ENCODE measurements at places on chromosomes 13 and 19.

- no peak for DNase-seq
Measured at GRCh38 chr19:47495478-47496372, 11.7 kb upstream of the KPTN start.

- DNase-seq, result no peak
Measured at GRCh38 chr13:99374169-99374991, 67.2 kb upstream of the GPR183 start.

DNA sequence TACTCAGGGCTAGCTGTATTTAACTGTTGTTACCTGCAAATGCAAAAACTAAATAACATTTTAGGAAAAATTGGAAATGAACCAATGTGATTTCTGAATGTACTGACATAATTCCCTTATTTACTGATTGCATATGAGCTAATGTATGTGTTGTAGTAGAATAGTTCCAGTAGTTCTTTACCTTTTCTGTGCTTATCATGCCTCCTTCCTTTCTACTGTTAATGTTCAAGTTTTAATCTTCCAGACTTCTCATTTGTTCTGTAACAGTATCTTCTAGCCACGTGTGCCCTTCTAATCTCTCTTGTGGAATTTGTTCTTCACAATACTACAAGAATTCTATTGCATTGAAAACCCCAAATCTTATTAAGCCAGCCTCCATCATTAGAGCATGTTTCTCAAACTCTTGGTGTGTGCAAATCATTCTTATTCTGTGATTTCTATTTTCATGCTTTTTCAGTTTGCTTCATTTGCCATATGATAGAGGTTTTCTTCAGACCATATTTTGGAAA is 17.7 kb downstream of the LSM14A start:
- DNase-seq, result no peak

DNA sequence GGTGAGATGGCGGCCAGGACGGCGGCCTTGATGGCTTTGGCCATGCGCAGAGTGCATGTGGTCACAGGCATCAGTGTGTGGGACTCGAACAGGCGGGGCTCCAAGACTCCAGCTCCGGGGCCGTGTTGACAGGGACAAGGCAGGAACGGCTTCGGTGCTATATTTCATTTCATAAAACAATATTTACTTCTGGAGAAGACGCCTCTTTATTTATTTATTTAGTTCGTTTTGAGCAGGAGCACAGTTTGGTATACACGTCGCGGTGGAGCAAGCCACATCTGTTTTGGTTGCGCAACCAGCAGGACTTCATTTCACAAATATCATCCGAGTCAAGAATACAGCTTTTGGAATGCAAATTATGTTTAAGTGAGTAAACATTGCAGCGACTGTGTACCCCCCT is 166.7 kb upstream of the TSHZ3 start:
- DNase-seq, result no peak

GRCh38 chr19:1008268-1009040 is 8.2 kb downstream of the GRIN3B start:
- DNase-seq, result no peak

- DNase-seq, result no peak
Measured at GRCh38 chr13:48210178-48210577, 22.8 kb upstream of the ITM2B start.

- no peak for DNase-seq
Measured at GRCh38 chr13:33153421-33154404, 131.8 kb downstream of the STARD13 start.

DNA sequence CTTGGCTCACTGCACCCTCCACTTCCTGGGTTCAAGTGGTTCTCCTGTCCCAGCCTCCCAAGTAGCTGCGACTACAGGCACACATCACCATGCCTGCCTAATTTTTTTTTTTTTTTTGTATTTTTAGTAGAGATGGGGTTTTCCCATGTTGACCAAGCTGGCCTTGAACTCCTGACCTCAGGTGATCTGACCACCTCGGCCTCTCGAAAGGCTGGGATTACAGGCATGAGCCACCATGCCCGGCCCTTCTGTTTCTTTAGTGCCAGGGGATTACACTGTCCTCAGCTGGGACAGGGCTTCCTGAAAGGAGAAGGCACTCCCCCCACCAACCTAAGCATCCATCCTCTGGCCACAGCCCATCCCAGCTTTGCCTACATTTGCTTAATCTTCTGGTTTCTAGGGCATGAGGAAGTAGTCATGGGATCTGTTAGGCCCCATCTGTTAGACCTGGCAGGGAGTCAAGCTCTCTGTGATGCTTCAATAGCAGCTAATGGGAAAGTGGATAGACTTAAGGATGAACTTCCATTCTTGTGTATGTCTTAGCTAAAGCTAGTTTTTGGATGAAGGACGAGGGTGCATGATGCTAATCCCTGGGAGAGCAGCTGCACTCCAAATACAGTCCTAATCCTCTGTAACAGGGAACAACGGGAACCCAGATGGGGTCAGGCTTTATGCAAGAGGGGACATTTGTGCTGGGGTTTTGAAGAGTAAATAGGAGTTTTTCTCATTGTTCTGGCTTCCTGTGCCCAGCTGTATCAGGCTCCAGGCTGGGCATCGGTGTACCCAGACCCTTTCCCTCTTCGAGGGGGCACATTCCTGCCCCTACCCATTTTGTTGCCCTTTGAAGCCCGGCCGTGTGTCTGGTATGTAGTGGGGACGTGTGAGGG is 2.6 kb downstream of the VAV1 start:
- no peak for DNase-seq

- DNase-seq, result no peak
Measured at GRCh38 chr19:405121-405965, 3.6 kb downstream of the C2CD4C start.

- DNase-seq, result no peak
Measured at GRCh38 chr13:51222686-51223559, 725 bp downstream of the FAM124A start.

DNA sequence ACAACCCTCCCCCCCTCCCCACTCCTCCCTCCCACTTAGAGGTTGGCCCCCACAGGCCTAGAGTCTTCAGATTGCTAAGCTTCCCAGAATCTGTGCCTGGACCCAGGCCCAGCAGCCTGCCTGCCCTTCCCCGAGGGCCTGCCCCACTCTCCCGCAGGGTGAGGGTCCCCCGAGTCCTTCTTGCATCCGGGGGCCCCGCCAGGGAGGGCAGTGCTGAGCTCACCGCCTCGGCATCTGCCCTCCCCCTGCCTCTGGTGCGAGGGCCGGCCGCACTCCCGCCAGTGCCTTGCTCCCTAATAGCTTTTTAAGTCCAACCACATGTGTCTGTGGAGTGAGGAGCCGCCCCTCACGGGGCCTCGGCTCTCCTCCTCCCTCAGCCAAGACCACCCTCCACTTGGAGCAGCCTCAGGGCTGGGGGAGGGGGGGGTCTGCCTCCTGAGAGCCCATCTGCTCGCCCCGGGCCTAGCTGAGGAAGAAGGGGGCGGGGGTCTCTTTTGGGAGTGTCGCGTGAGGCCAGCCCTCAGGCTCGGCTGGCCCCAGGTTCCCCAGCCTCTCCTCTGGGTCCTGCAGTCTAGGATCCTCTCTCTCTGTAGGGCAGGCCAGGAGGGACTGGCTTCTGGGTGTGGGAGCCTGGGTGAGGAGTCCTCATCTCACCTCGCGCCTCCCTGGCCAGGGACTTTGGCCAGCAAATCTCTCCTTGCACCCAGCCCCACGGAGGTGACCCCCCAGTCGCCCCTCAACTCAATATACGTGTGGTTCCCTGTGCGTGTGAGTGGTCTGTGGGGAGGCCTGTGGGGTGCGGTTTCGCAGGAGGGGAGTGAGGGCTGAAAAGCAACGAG is 47.2 kb downstream of the LYL1 start:
- no peak for DNase-seq

DNA sequence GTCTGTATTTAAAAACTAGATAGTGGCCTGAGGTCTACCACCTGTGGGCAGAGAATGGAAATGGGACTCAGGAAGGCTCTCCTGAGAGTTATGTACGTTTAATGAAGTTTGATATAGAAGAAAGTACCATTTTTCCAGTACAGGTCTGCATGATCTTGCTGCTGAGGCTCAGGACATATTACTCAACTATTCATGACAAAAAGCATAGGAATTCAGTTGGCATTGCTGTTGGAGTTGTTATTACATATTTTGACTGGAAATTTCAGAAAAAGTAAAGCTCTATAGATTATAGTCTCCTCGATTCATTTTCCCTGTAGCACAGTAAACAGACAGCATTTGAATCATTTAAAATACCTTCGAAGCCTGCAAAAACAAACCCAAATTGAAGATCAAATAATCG is 469.8 kb downstream of the DCT start:
- DNase-seq, result no peak

DNA sequence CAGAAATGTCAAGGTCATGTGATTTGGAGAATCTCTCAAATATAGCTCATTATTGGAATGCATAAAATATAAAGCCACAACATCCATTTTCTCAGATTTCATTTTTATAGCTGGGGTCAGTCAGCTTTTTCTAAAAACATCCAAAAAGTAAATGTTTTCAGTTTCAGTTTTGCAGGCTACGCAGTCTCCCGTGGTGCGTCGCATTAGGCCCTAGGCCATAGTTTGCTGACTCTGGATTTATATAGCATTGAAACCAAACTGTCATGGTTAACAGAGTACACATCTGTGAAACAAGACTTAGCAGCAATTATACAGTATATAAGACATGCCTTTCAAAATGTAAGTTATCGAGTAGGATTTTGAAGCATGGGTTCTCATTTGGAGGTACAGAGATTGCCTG is 140.0 kb downstream of the IRS2 start:
- no peak for DNase-seq

DNA sequence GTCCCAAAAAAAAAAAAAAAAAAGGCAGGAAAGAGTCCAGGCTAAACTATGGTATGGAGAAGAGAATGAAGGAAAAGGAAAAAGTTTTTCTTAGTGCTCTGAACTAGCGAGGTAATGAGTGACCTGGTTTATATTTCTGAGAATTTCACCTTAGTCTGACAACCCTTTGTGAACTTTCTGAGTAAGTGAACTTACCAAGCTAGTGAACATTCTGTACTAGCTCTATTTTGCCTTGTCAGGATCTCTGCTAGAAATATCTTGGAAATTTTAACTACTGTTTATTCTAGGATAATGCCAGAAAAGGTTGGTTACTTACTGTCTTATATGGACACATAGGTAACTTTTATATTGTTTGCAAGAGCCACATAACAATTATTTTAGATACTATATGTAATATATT is 4.4 kb downstream of the TRIM13 start:
- DNase-seq, result no peak

DNA sequence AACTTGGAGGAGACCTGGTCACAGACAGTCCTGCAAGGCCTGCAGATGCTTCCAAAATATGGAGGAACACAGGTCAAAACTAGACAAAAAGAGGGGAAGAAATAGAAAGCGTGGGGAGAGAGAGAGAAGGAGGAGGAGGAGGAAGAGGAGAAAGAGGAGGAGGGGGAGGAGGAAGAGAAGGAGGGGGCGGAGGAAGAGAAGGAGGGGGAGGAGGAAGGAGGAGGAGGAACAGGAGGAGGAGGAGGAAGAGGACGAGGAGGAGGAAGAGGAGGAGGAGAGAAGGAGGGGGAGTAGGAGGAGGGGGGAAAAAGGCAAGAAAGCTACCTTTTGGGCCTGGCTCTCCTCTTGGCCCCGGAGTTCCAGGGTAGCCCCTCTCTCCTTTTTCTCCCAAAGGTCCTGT is 105.8 kb downstream of the COL4A1 start:
- no peak for DNase-seq

DNA sequence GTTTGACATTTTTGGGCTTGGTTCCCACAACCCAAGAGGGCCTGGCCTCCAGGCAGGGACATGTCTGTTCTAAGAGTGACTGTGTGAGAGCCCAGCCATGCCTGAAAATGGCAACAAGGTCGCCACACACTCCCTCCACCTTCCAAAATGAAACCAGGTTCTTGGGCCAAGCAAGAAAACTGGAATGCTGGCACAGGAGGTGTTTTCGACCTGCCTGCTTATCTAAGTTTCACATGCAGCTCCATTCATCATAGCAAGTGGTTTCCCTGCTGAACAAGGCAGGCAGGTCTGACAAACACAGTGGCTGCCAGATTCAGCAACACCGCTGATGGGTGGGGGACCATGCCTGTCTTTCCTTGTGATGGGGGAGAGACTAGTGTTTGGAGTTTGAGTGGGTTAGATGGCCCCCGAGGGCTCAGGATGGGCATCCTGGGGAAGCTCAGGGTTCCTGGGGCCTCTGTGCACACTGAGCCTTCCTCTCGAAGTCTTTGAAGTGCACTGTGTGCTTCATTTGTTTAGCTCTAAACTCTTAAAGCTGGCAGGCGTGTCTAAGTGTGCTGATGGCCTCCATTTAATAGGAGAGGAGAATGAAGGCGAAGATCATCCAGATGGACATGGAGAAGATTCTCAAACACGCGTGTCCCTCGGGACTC is 17.9 kb upstream of the GAS6 start:
- DNase-seq, result no peak

DNA sequence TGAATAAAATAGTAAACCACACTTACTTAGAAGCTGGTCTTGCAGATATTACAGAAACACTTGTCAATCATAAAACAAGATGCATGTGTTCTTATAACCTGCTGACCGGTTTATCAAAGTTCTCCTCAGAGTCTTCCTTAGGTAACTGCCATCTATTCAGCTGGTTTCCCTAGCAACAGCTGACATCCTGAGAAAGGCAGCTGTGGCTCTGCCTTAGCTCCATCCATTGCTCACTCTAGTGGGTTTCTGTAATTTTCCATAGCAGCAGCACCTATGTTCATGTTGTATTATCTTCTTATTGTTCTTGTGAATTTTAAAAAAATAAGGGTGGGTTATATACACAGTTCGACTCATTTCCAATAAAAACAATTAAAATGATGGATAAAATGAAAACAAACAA is 87.8 kb downstream of the RAP2A start:
- no peak for DNase-seq

- no peak for DNase-seq
Measured at GRCh38 chr19:42324655-42325307, 654 bp upstream of the MEGF8 start.

DNA sequence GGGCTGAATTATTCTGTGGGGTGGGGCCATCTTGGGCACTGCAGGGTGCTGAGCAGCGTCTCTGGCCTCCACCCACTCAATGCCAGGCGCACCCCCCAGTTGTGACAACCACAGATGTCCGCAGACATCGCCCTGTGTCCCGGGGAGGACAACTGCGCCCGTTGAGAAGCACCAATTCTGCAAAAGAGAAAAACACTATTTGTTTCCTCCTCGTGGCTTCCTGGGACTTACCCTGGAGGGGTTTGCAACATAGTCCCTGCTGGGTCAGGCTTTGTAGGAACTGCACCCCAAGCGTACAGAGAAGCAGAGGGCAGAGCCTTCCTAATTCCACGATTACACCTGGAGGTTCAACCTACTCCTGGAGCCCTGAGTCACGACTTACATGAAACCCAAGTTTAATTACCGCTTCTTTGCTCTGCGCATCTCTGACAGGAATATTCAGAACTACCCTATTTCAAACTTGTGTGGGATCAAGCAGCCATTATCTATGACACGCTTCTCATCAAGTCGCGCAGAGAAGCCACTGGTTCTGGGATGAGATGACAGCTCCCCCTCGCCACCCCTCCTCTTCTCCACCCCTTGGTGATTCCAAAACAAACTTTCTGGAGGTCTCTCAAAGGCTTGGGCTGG is 11.1 kb upstream of the SLC39A3 start:
- no peak for DNase-seq

- DNase-seq, result no peak
Measured at GRCh38 chr19:56270676-56271075, 1.9 kb upstream of the EDDM13 start.
